ENCODE measurements at places on chromosomes 7 and 10.

DNA sequence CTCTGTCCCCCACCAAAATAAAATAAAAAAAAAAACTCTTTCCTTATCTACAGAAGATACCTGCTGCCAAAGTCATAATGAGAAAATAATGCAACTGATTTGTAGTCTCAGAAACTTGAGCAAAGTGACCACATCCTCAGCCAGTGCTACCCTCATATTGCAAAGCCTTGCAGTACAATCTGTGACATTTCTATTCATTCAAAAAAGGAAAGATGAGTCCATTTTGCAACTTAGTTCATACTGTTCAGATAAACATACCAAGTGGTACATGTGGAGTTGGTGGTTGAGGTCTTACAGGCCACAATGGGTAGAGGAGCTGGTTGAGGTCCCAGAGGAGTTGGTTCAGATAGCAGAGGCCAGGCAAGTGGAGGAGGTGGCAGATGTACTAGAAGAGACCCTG is 6.5 kb upstream of the EIF5AL1 start:
- no peak overlapping the region for H3K27ac ChIP-seq
- H3K4me1 ChIP-seq = no peaks in the 10 kb centered on the region
- peaks cover 2% of the 10 kb centered on the region for H3K27me3 ChIP-seq
- H3K36me3 ChIP-seq = no peaks in the 10 kb centered on the region
- H3K4me3 ChIP-seq = no peak overlapping the region

DNA sequence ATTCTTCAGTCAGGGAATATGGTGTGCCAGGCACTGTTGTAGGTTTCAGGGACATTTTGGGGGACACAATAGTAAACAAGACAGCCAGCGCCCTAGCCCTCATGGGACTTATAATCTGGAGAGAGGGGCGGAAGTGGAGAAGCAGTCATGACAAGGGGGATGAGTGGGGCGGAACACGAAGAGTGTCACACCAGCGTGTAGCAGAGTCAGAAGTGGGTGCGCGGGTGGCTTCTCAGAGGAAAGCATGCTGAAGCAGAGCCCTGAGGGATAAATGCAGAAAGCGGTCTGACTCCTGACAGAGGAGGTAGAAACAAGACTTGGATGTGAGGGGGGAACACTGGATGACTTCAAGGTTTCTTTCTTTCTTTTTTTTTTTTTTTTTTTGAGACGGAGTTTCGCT is 160.3 kb upstream of the LYZL2 start:
- no peak overlapping the region for H3K27ac ChIP-seq
- H3K36me3 ChIP-seq = no peaks in the 10 kb centered on the region
- peaks cover 29% of the 10 kb centered on the region for H3K4me1 ChIP-seq
- H3K4me3 ChIP-seq = no peak overlapping the region
- no peak for DNase-seq
- H3K27me3 ChIP-seq = no peaks in the 10 kb centered on the region

DNA sequence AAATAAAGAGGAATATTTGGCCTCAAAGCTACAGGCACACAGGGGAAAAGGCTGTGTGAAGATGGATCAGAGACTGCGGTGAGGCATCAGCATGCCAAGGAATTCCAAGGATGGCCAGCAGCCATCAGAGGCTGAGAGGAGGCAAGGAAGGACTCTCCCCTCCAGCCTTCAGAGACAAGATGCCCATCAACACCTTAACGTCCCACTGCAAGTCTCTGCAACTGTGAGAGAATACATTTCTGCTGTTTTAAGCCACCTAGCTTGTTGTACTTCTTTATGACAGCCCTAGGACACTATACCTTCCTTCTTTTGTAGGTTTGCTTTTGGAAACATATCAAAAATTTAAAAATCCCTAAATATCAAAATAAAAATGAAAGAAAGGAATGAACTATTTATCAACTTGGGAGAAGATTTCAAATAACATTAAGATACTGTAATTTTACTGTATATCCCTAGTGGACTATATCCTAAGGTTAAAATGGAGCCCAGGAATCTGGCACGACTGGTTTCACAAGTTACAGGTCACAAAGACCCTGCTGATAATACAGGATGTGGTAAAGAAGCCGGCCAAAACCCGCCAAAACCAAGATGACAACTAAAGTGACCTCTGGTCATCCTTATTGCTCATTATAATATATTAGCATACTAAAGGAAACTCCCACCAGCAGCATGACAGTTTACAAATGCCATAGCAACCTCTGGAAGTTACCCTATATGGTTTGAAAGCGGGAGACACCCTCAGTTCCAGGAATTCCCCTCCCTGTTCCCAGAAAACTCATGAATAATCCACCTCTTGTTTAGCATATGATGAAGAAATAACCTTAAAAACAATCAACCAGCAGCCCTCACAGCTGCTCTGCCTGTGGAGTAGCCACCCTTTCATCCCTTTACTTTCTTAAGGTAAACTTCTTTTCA is 185.2 kb downstream of the AVL9 start:
- no peaks in the 10 kb centered on the region for H3K4me1 ChIP-seq
- H3K36me3 ChIP-seq = no peaks in the 10 kb centered on the region
- no peak for DNase-seq

- peaks cover 9% of the 10 kb centered on the region for H3K4me1 ChIP-seq
- DNase-seq = no peak
- H3K27ac ChIP-seq = no peak overlapping the region
- no peaks in the 10 kb centered on the region for H3K27me3 ChIP-seq
Measured at GRCh38 chr10:62068464-62068863, 167.0 kb downstream of the ARID5B start.

DNA sequence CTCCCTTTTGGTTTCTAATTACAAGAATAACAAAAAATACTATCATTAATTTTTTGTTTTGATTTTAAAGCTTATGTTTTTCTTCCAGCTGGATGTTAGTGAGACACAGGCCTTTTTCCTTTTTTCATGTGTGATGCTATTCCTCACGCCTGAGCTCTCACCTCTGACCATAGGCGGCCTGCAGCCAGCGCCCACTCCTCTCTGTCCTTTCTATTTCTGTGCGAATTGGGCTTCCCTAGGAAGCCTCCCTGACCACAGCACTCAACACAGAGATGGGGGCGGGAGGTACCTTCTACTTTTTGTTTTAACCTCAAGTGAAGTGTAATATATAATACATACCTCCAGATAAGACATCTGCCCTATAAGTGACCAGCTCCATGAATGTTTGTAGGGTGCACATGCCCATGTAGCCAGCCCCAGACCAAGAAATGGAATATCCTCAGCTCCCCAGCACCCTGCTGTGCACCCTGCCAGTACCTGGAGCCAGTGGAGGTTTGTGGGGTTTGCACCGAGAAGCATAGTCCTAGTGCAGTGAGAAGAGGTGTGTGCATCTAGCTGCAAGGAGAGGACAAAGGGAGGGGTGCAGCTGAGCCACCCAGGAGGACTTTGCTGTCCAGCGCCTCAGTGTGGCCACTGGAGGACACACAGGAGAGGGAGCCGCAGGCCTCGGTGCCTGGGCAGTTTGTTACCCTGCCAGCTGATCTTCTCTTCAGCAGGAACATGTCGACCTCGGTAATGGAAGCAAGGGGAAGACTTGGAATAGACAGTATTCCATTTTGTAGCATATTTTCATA is 38.5 kb downstream of the BNIP3 start:
- H3K27ac ChIP-seq = no peak overlapping the region
- H3K4me1 ChIP-seq = no peaks in the 10 kb centered on the region
- peak; percentile 20 for DNase-seq
- no peak overlapping the region for H3K4me3 ChIP-seq

DNA sequence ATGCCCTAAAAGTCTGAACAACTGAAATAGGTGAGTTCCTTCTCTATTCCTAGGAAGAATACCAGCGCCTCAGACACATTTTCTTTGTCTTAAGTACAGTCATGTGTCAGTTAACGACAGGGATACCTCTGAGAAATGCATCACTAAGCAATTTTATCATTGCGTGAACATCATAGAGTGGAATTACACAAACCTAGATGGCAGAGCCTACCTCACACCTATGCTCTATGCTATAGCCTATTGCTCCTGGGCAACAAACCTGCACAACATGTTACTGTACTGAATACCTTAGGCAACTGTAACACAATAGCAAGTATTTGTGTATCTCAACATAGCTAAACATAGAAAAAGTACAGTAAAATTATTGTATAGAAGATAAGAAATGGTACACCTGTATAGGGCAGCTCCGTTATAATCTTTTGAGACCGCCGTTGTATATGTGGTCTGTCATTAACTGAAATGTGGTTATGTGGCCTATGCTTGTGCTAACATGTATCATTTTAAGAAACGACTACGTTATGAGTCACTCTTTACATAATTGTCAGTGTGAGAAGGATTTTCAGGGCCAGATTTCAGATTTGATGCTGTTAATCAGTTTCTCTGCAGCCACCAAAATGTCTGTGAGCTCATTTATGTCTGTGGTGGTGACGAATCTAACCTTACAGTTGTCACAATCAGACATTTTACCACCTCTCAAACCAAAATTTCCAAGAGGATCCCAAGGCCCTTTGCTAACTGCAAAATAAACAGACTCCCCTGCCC is 66.1 kb upstream of the STK17A start:
- DNase-seq = no peak
- no peak overlapping the region for H3K27ac ChIP-seq
- no peaks in the 10 kb centered on the region for H3K36me3 ChIP-seq

DNA sequence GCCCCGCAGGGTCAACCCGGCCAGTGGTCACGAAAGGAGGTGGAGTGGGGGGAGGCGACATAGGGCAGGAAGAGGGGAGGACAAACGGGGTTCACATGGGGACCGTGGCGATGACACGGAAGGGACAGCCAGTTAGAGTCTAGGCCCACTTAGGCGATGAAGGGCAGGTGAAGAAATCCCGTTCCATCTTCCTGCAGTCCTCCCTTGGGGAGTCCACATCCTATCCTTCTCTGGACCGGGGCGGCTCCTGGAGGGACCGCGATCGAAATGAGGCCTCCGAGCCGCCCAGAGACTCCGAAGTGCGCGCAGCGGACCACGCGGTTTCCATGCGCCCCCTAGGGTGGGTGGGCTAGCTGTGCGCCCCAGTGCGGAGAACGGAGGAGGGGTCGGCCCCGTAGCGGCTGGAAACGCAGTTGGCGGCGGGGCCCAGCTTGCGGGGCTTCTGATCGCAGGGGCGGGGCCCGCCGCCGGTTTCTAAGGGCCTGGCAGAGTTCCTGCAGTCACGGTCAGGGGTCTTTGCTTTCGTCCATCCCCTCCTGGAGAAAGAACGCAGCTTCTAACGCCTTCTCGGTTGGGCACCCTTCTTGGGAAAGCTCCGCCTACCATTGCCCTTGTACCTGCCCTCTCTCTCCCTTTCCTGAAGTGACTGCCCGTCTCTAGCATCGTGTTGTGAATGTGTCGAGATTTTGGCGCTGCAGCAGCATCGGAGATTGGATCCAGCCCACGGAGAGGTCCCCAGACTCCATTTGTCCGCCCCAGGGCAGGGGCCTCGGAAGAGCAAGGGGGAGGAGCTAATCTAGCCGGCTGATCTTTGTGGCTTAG is 17.9 kb upstream of the TMEM225B start:
- no peak overlapping the region for H3K27ac ChIP-seq
- peak overlapping the region; percentile 57 for H3K4me3 ChIP-seq
- no peaks in the 10 kb centered on the region for H3K36me3 ChIP-seq
- H3K4me1 ChIP-seq = peaks cover 14% of the 10 kb centered on the region
- DNase-seq = peak; percentile 76
- H3K27me3 ChIP-seq = no peaks in the 10 kb centered on the region

GRCh38 chr10:48414778-48415177 is 108.3 kb downstream of the MAPK8 start:
- H3K27me3 ChIP-seq = no peaks in the 10 kb centered on the region
- H3K36me3 ChIP-seq = peaks cover 22% of the 10 kb centered on the region
- H3K27ac ChIP-seq = no peak overlapping the region

DNA sequence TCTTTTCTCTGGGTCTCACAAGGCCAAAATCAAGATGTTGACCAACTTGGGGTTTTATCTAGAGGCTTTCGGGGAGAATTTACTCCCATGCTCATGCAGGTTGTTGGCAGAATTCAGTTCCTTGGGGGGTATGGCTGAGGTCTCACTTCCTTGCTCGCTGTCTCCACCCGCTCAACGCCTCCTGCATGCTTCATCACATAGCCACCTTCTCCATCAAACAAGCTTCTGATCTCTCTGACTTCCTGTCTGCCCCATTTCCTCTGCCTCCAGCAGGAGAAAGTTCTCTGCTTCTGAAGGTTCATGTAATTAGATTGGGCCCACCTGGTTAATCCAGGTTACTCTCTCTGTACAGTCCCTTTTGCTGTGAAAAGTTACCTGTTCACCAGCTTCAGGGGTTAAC is 179.1 kb upstream of the FZD1 start:
- peak; percentile 53 for DNase-seq
- no peaks in the 10 kb centered on the region for H3K27me3 ChIP-seq
- peak overlapping the region; percentile 14 for H3K27ac ChIP-seq
- peaks cover 21% of the 10 kb centered on the region for H3K4me1 ChIP-seq
- H3K36me3 ChIP-seq = no peaks in the 10 kb centered on the region
- no peak overlapping the region for H3K4me3 ChIP-seq

DNA sequence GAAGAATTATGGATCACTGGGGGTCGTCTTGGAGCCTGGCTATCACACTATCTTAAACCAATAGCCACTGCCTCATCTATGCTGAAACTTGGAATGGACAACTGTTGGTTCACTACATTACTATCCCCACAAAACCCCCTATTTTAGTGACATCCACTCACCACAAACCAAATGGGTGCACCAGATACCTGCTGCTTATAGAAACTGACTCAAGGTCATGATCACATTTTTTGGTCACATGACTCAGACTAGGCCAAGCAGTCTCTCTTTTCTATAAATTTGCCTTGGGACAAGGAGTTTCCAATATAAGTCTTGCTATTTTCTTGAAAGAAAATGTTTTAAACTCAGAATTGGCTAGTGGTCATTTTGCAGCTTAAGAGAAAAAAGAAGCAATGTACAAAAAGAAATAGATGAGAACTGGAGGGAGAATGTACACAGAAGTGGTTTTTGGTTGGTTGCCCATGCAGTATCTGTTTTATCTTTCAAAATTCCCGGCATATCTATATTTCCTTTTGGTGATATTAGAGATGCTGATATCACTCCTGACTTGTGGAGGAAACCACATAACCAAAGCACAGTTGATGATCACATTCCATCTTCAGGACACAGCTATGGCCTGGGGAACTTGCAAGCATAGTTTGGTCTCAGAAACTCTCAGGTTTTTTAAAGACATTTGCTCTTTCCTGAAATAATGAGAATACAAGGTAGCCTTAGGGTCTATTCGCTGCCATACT is 85.2 kb upstream of the CACNA2D1 start:
- no peaks in the 10 kb centered on the region for H3K4me1 ChIP-seq
- no peaks in the 10 kb centered on the region for H3K27me3 ChIP-seq
- no peak overlapping the region for H3K4me3 ChIP-seq
- no peaks in the 10 kb centered on the region for H3K36me3 ChIP-seq
- no peak for DNase-seq

- no peak overlapping the region for H3K27ac ChIP-seq
- peaks cover 26% of the 10 kb centered on the region for H3K4me1 ChIP-seq
- no peaks in the 10 kb centered on the region for H3K27me3 ChIP-seq
- DNase-seq = no peak
Measured at GRCh38 chr10:70328967-70329366, 45.2 kb upstream of the NPFFR1 start.

GRCh38 chr7:89549768-89550167 is 604.5 kb upstream of the STEAP1 start:
- no peak overlapping the region for H3K27ac ChIP-seq
- H3K36me3 ChIP-seq = no peaks in the 10 kb centered on the region
- H3K4me1 ChIP-seq = no peaks in the 10 kb centered on the region

Data from CD4-positive, alpha-beta T cell (primary cell).